ENCODE measurements at places on chromosomes 12 and 14. TPM values are rescaled to one million over a fixed set of nuclear protein-coding genes. Genes with fewer than 3 reads are reported as not detected.
A peak's percentile ranks its signal among the peaks of the same experiment; 100 is the strongest.

- no peak for DNase-seq
Measured at GRCh38 chr14:93943052-93943451, 15.9 kb downstream of the FAM181A start.

PYGL gene
- polyA plus RNA-seq, result 25.2 TPM

DNA sequence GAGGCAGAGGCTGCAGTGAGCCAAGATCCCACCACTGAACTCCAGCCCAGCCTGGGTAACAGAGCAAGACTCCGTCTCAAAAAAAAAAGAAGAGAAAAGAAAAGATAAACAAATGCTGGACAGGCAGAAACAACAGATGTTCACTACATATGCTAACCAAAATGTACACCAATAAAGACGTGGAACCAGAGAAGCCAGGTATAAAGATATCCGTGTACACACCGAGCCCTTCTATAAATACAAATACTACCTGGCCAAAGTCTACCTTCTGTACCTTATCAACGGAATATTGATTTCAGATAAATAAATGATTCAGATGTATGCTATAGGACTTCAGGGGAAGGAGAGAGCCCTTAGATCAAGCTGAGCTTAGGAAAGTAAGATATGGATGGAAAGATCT is 10.8 kb upstream of the KRT8 start:
- no peak for DNase-seq

DNA sequence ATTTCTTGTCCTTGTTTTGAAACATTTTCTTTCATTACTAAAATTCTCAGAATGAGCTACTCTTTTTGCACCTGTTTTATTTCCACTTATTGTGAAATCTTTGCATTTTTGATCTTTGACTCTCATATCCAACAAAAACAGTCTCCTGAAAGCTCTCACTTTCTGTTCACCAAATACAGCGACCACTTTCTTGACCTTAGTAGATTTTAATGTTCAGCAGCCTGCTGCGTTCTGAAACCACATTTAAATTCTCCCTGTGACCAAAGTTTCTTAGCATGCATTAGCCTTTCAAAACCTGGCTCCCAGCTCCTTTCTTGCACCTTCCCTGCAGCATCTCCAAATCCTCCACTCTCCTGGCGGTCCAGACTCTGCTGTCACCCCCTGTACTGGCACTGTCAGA is 404.4 kb upstream of the PDE3A start:
- DNase-seq, result no peak

DNA sequence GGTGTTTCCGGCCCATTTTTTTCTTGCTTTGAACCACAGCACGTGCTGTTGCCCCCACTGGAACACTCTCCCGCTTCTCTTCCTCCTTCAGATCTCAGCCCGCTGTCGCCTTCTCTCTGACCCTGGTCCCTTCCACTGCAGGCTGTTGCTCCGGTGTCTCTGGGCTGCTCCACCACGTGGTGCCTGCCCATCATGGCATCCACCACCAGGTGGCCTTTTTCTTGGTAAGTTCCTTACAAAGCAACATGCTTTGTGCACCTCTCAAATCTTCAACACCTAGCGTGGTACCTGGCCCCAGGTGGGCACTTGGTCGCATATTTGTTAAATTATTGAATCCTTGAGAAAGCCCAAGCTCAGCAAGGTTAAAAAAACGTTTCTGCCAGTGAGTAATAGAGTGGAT is 19.1 kb downstream of the TUNAR start:
- DNase-seq, result no peak

- peak; percentile 15 for DNase-seq
Measured at GRCh38 chr14:77142005-77142800, 612 bp upstream of the ZDHHC22 start.

GRCh38 chr12:84912198-84913128 is at the start of gene SLC6A15:
Gene SLC6A15, minus strand, starts transcription at chr12:84912799. Its CDS starts 20,679 bp downstream, at chr12:84892120.
- DNase-seq, result no peak

- DNase-seq, result no peak
Measured at GRCh38 chr12:90546511-90546910, 408.5 kb downstream of the CCER1 start.

DNA sequence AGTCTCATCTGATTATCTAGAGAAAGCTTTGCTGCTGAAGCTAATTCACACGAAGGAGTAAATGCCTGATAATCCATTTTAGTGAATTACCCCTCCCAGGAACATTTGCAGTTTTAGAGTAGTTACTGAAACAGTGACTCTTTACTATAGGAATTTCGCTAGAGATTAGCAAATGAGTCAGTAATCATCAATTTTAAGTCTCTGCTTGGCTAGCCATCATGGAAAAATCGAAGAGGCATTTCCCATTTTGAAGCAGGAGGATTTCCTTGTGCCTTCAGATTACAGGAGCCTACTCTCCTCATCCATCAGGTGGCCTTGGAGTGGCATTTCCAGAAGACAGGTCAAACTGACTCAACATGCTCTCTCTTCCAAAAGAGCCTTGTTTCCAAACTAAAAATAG is 154.5 kb downstream of the EGLN3 start:
- DNase-seq, result no peak

- DNase-seq, result no peak
Measured at GRCh38 chr12:52942066-52942900, 6.6 kb upstream of the KRT18 start.

ARF6 gene
- polyA plus RNA-seq, result 45.5 TPM

GRCh38 chr14:99758121-99758821 is 34.9 kb upstream of the EML1 start:
- peak; percentile 65 for DNase-seq

KLHL33 gene
- 0.25 TPM for polyA plus RNA-seq

DNA sequence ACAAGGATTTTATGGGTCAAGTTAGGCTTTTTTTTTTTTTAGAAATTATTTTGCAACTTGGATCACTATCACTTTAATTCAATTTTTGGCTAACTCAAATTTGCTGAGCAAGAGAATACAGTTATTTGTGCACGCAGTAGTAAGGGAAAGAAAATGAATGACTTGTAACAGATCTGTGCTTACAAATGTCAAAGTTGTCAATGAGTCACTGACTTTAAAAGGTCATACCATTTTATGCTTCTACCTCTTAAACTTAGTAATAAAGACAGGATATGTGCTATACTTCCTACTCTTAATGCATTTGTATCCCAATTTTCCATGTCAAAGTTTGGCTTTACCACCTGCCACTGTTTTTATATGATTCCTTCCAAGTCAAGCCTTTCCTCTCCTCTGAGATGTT is 131.1 kb upstream of the FBXO33 start:
- no peak for DNase-seq

DNA sequence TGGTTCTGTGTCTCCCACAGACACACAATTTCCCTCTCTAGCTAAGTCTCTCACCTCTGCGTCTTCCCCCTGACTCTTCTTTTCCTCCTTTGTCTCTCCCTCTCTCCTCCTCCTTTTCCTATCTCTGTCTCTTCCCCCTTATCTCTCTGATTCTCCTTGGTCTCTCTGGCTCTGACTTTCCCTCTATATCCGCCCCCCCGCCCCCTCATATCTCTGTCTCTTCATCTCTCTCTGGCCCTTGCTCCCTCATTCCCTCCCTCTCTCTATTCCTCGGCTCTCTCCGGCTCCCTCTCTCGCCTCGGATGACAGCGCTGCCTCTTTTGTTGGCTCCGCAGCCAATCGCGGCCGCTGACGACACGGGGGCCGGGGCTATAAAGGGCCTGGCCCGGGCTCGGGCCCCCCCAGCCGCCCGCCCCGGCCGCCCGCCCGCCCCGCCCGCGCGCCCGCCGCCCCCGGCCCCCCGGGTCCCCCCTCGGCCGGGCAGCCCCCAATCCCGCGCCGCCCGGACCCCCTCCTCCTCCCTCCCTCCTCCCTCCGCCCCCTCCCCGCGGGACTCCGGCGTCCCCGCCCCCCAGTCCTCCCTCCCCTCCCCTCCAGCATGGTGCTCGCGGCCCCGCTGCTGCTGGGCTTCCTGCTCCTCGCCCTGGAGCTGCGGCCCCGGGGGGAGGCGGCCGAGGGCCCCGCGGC is at the start of gene GDF11:
GDF11 (plus strand) TSS at position 404 of the 687 bp plus-strand sequence; CDS start at position 599, 195 bp downstream.
- peak; percentile 87 for DNase-seq

- DNase-seq, result peak; percentile 86
Measured at GRCh38 chr12:120903412-120904196, 554 bp downstream of the SPPL3 start.

GRCh38 chr14:77154421-77154820 is 12.8 kb upstream of the ZDHHC22 start:
- DNase-seq, result no peak

DNA sequence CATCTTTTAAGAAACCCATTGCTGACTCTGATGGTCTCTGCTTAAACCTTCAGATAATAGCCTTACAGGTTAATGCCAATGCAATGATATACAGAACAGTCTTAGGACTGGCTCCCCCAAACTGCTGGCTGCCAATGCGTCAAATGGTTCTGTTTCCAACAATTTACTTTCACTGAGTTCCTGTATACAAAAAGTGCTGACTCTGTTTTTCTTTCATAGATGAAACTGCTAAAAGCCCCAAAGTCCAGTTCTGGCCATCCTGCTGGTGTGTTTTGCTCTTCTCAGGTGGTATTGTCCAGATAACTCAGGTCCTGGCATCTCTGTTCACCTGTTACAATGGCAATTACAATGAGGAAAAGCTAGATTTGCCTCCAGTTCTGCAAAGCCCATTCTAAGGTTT is 326.9 kb downstream of the GRIN2B start:
- no peak for DNase-seq

GRCh38 chr12:92365333-92365732 is 219.7 kb upstream of the BTG1 start:
- no peak for DNase-seq

GRCh38 chr12:96513681-96514080 is 24.3 kb downstream of the CFAP54 start:
- DNase-seq, result no peak

- DNase-seq, result no peak
Measured at GRCh38 chr12:45290216-45290605, 74.3 kb downstream of the ANO6 start.

PPFIA2 gene
- polyA plus RNA-seq, result 11.0 TPM

DNA sequence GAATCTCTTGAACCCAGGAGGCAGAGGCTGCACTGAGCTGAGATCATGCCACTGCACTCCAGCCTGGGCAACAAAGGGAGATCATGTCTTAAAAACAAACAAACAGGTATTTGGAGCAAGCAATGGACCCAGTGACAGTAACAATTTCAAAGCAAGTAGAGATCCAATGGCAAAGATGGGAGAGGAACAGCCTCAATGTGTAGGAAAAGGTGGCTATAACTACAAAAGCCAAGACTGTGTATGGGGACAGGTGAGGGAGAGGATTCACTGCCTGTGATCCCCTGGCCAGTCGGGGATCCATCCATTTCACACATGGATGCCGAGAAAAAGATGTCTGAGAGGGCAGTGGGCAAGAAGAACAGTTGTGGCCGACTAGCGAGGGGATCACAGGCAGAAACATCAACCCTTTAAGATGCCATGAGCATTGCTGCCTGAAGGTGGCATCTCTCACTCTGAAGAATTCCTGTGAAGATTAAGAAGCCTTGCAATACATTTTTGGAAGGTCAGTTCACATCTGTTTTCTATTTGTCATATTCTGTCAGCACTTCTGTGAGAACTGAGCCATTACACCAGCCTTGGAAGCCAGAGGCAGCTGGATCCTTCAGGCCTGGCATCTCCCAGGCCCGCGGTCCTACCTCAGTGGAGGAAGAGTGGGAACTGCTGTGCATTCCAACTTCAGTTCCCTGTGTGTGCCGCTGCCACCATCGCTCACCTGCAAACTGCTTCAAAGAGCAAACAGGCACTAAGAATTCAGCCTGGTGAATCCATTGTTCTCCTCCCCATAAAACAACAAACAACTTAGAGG is 54.5 kb upstream of the FRS2 start:
- DNase-seq, result peak; percentile 71

DNA sequence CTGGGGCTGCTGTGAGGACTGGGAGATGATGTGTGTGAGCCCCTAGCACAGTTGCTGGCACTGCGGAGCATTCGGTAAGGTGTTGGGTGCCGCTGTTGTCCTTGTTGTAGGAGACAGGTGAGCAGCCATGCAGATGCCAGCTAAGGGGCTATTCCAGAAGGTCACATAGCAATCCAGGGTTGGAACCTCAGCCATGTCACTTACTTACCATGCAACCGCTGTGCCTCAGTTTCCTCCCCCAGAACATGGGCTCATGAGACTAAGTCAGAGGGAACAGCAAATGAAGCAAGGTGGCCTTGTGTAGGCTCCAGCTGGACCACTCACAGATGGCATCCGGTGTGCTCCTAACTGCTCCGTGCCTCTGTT is 13.2 kb downstream of the DTX1 start:
- DNase-seq, result no peak

LTBP2 gene
- polyA plus RNA-seq, result 247 TPM

- DNase-seq, result no peak
Measured at GRCh38 chr14:58797010-58797429, 159.3 kb downstream of the DACT1 start.

DNA sequence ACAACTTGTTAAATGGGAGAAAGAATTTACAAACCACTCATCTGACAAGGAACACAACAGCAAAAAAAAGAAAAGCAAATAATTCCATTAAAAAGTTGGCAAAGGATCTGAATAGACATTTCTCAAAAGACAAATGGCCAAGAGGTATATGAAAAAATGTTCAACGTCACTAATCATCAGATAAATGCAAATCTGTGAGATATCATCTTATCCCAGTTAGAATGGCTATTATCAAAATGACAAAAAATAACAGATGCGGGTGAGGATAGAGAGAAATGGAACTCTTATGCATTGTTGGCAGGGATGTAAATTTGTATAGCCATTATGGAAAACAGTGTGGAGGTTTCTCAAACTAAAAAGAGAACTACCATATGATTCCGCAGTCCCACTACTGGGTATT is 29.9 kb downstream of the CYP46A1 start:
- no peak for DNase-seq

NUMB gene
- polyA plus RNA-seq, result 33.7 TPM

DNA sequence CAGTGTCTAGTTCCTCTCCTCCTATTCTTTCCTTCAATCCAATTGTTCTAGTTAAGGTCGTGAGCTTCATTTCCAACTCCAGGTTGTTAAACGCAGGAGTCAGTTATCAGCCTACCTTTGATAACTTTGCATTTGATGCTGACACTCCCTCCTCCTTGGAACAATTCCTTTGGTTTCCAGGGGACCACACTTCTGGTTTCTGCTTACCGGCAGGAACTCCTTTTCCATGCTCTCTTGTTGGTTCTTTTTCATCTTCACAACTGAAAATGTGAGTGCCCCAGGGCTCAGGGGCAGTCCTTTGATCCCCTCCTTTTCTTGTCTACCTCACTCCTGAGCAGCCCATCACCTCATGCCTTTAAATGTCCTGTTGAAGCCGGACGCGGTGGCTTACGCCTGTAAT is 5.0 kb downstream of the EEF1AKMT3 start:
- no peak for DNase-seq

- peak; percentile 52 for DNase-seq
Measured at GRCh38 chr14:68948686-68949600, 30.2 kb downstream of the ACTN1 start.

- DNase-seq, result no peak
Measured at GRCh38 chr12:78951803-78952551, 87.4 kb downstream of the SYT1 start.

- DNase-seq, result no peak
Measured at GRCh38 chr14:51581017-51581881, 70.5 kb upstream of the FRMD6 start.

DNA sequence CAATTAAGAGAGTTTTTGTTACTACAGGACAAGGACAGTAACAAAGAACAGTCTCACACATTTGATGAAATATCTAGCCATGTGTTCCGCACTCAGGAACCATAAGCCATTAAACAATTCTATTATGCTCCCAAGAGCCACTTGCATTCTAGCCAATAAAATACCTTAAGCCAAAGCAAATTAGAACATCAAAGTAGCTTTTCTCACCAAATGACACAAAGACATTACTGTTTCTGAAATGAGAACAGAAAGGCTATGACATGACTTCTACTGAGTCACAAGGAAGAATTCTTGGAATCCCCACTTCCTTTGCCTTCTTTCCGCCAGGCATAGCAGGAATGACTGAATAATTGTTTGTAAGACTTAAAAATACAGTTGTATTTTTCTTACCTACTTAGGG is 445.8 kb downstream of the ATP23 start:
- no peak for DNase-seq

All from aorta (tissue), 5 donors.